H54 (cell line): ENCODE measurements at places on chromosomes 6 and 20.

GRCh38 chr20:38674092-38674764 lies 50.1 kb upstream of the SLC32A1 start:
- DNase-seq, result no peak

GRCh38 chr20:22583773-22584521 lies 425 bp downstream of the FOXA2 start:
- no peak for DNase-seq

- DNase-seq, result no peak
These were observed 133.8 kb upstream of the CCN2 start for GRCh38 chr6:132084811-132085509.

GRCh38 chr6:138098306-138098705 lies 8.9 kb downstream of the PERP start:
- no peak for DNase-seq

GRCh38 chr6:18412068-18412467 lies 24.9 kb downstream of the RNF144B start:
- no peak for DNase-seq

GRCh38 chr6:112770308-112770707 lies 423.2 kb downstream of the RFPL4B start:
- DNase-seq, result no peak

GRCh38 chr6:7249391-7249790 lies 63.6 kb downstream of the SSR1 start:
- DNase-seq, result no peak

DNA sequence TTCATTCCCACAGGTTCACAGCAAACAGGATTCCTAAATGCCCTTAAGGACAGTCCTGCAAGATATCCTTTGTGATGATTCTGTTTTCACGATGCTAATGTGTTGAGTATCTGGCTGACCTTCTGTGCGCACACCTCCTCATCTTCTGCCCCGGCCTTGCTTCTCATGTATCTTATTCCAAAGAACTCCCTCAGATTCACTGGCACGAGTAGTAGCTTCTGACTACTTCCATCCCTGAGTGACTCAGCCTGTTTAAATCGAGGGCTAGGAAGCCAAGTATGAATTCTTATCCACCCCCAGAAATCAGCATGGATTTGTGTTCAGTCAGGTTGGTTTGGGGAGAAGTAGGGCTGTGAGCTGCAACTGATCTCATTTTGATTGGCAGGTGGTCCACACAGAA lies 190.2 kb upstream of the SNX9 start:
- no peak for DNase-seq

GRCh38 chr6:16069222-16069621 lies 59.7 kb upstream of the MYLIP start:
- DNase-seq, result no peak

GRCh38 chr20:56299362-56299761 lies 50.8 kb downstream of the MC3R start:
- no peak for DNase-seq

DNA sequence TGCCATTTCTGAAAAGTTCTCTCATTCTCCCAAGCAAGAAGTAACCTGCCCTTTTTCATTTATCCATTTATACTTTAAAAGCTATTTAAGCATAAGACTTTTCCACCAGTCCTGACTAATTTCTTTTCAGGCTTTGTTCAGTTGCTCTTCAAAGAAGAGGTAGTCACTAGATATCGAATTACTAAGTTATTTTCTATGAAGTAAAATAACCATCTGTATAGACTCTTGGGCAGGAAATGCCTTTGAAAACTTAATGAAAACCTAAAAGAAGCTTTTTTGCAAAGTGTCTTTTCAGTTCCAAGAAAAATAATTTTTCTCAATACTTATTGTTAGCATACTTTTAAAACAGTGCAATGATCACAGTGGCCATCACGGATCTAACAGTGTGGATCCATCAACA lies 31.3 kb upstream of the LAMP5 start:
- DNase-seq, result no peak

GRCh38 chr6:108807928-108808327 lies 40.3 kb upstream of the ARMC2 start:
- no peak for DNase-seq

DNA sequence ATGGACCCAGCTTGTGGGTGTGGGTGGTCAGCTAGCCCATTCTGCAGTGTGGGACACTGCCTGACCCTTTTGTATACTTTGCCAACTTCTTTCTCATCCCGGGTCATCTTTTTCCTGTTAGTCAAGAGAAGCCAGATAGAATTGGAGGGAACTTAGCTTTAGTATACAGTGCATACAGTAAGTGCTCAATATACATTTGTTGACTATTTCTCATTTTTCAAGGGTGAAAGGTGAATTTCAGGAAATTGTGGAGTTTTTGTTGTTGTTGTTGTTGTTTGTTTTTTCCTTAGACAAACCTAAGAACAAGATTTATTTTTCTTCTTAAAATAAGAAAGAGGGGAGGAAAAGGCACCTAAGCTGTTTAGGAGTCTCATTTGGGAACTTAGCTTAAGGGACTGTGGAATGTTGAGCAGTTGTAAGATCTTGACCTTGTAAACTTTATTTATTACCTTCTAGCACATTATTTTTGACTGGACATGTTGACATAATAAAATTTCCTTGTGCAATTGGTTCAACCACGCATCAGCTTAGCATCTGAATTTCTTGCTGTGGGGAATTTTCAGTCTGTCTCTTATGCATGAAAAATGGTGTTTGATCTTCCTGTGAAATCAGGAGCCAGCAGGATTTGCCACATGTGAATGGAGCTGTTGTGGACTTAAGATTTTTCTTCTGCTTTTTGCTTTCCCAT lies 113.6 kb downstream of the ARID1B start:
- no peak for DNase-seq

GRCh38 chr6:156808287-156808686 lies 31.1 kb downstream of the ARID1B start:
- no peak for DNase-seq
